ENCODE measurements at places on chromosomes 12 and 14. TPM values are rescaled to one million over a fixed set of nuclear protein-coding genes. Genes with fewer than 3 reads are reported as not detected.

Gene CLEC2D
- 5.1 TPM for total RNA-seq

GRCh38 chr12:123506059-123506842, 27.3 kb downstream of the RILPL1 start:
- peaks cover 8% of the 10 kb centered on the region for H3K4me1 ChIP-seq
- no peak overlapping the region for H3K27ac ChIP-seq
- no peaks in the 10 kb centered on the region for H3K27me3 ChIP-seq
- H3K36me3 ChIP-seq = peaks cover 17% of the 10 kb centered on the region

DNA sequence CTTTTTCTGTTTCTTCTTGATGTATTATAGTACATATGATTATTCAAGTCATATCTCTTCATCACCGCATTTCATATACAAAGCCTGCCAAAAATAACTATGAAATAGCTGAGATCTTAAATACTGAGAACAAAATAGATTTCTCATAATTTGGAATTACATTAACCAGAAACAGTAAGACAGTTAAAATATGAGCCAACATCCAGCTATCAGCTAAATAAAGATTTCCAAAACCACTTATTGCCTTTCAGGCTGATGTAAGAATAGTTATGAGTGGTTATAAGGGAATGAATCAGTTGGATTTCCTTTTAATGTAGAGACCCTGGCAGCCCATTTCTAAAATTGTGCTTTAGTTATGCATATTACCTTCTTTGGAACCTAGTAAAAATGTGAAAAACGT, 47.4 kb downstream of the TMEM117 start:
- no peaks in the 10 kb centered on the region for H3K36me3 ChIP-seq
- no peaks in the 10 kb centered on the region for H3K27me3 ChIP-seq
- no peak overlapping the region for H3K27ac ChIP-seq
- no peak overlapping the region for H3K4me3 ChIP-seq
- H3K4me1 ChIP-seq = no peaks in the 10 kb centered on the region

GRCh38 chr12:22126758-22127157, 80.7 kb downstream of the CMAS start:
- DNase-seq = no peak
- no peak overlapping the region for H3K4me3 ChIP-seq
- no peaks in the 10 kb centered on the region for H3K36me3 ChIP-seq
- peaks cover 9% of the 10 kb centered on the region for H3K4me1 ChIP-seq

DNA sequence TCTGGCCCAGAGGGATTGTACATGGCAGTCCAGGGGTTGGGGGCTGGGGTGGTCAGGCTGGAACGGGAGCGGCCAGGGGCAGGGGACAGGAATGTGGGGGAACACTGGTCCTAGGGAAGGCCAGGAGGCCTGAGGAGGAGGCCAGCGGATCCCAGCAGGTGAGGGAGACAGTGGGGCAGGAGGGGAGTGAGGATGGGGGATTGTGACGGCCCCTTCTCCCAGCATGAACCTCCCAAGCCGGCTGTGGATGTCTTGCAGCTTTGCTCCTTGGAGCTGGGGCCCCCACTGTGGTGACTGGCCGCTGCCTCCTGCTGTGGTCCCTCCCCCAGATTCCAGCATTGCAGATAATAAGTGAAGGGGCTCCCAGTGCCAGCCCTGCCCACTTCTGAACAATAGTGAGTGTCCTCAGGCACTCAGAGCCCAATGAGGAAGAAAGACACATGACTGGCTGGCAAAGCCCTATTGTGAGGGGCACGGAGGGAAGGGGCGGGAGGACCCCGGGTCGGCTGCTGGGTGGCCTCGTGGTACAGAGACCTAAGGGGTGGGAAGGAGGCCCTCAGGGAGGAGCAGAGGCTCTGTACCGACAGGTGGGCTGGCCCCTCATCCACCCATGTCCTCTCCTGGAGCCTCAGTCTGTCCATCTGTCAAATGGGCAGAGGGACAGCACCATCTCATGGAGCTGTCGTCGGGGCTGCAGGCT, 215.0 kb downstream of the KIF26A start:
- peaks cover 17% of the 10 kb centered on the region for H3K27me3 ChIP-seq
- H3K4me3 ChIP-seq = no peak overlapping the region
- no peak for DNase-seq
- no peaks in the 10 kb centered on the region for H3K4me1 ChIP-seq
- H3K27ac ChIP-seq = no peak overlapping the region

GRCh38 chr14:39175445-39176262, 600 bp downstream of the PNN start:
- H3K4me1 ChIP-seq = peaks cover 8% of the 10 kb centered on the region
- H3K4me3 ChIP-seq = peak overlapping the region; percentile 93
- peak; percentile 27 for DNase-seq
- H3K36me3 ChIP-seq = no peaks in the 10 kb centered on the region
- peak overlapping the region; percentile 98 for H3K27ac ChIP-seq

- H3K4me1 ChIP-seq = peaks cover 43% of the 10 kb centered on the region
- H3K27me3 ChIP-seq = no peaks in the 10 kb centered on the region
- no peak overlapping the region for H3K4me3 ChIP-seq
- no peak for DNase-seq
Measured at GRCh38 chr14:24312736-24313507, 1.6 kb downstream of the LTB4R start.

DNA sequence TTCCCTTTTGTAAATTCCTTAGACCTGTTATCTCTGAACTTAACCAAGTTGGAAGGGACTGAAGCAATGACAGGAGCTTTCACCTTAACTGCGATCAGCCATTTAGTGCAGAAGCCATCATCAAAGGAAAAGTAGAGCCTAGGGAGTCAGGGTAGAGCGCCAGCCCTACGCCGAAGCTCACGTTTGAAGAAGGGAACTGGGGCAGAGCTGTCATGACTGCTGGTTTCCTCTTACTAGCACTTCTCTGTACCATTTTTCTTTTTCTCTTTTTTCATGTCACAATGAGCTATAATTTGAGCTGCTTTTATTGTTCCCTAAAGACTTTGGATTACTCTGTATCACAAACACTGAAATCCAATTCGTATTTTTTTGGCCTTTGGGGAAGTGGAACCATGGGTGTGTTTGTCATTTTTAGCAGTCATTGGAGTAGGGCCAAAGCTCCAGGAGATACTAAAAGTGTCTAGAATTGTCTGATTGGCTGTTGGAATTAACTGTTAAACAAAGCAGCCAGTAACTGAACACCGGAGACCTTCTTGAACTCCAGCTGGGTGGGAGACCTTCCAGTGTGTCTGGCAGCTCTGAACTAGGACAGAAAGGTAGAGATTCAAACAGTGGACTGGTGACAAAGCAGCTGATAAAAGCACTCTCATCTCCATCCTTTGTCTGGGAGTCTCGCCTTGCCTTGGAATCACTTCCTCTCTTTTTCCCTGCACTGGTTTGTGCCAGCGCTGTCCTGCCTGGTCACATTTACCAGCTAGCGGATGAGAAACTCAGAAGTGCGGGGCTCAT, 9.1 kb downstream of the MTRFR start:
- no peak for DNase-seq
- H3K4me3 ChIP-seq = no peak overlapping the region
- H3K36me3 ChIP-seq = peaks cover 46% of the 10 kb centered on the region
- no peaks in the 10 kb centered on the region for H3K27me3 ChIP-seq
- no peak overlapping the region for H3K27ac ChIP-seq

Data from MCF 10A (cell line).